ENCODE measurements at places on chromosomes 16 and 17. TPM values are rescaled to one million over a fixed set of nuclear protein-coding genes. Genes with fewer than 3 reads are reported as not detected.

GRCh38 chr16:55056585-55057401 lies 126.1 kb downstream of the IRX5 start:
- DNase-seq, result no peak

GRCh38 chr16:51166091-51166490 lies 15.0 kb upstream of the SALL1 start:
- no peak for DNase-seq

GRCh38 chr16:75486014-75486675 lies 9.1 kb downstream of the CHST6 start:
- DNase-seq, result no peak

DNA sequence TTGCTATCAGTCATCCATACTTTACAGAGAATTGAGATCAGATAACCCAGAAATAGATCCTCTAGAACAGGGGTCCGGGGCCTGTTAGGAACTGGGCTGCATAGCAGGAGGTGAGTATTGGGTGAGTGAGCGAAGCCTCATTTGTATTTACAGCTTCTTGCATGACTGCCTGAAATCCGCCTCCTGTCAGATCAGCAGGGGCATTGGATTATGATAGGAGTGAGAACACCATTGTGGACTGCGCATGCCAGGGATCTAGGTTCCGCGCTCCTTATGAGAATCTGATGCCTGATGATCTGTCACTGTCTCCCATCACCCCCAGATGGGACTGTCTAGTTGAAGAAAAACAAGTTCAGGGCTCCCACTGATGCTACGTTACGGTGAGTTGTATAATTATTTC lies 13.0 kb upstream of the SCIMP start:
- DNase-seq, result no peak

- peak; percentile 91 for DNase-seq
These were observed 497 bp downstream of the SMIM5 start for GRCh38 chr17:75633486-75634375.

GRCh38 chr16:88920618-88921590 lies 54.4 kb upstream of the PABPN1L start:
- DNase-seq, result peak; percentile 86

DNA sequence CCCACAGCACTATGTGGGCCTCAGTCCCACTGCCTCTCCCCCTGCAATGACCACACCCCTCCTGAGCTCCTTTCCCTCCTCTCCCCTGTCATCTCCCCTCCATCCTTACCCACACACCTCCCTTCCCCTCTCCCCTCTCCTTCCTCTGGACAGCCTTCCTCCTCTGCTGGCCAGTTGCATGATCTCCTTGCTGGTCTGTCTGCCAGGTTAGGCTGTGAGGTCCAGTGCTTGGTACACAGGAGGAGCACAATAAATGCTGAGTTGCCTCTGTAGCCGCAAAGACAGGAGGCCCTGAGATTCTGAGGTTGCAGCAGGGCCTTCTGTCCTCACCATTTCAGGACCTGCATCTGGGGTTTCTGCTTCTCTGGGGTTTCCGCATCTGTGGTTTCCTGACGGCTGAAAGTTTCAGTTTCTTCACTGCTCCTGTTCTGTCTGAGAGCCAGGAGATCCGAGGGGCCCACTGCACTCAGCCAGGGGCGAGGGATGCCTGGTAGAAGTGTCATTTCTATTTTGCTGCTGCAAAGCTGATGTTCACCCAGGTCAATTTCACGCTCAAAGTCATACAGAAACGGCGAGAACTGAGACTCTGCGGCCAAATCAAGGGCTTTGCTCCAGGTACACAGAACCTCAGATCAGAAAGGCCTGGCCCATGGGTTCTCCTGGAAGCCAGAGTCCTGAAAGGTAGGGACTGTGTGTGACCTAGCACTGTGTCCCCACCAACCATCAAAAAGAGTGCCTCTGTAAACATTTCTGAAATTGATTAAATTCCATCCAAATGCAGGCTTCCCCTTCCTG lies 4.6 kb upstream of the SLC12A3 start:
- no peak for DNase-seq

DNA sequence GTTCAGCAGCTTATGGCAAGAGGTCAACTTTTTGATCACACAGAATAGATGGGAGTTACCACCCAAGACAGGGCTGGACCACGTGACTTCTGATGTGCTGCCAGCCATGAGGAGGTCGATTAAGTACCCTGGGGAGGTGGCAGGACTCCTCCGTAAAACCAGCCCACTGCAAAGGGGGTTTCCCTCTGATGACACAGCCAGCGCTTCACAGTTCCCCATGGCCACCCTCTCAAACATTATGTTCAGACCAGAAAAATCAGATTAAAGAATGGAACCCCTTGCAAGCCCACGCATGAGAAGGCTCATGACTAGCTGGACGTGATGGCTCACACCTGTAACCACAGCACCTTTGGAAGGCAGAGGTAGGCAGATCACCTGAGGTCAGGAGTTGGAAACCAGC lies 222.9 kb downstream of the CPPED1 start:
- no peak for DNase-seq

- no peak for DNase-seq
These were observed 29.4 kb upstream of the MLKL start for GRCh38 chr16:74729783-74730683.

DNA sequence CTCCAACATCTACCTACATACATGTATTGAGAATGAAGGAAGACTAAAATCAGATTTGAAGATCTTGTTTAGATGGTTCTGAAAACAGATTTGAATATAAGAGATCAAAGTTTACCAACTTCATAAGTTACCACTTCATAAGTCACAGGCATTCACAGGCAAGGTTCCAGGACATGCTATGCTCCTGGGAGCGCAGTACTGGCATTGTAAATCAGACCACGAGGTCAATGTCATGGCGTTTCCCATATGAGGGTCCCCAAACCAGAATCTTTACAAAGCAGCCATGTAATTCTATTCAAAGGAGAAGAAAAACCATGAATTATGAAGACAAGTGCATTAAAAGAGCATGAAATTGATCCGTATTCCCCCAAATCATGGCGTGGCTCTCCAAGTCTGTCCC lies 3.0 kb downstream of the CDH11 start:
- no peak for DNase-seq

DNA sequence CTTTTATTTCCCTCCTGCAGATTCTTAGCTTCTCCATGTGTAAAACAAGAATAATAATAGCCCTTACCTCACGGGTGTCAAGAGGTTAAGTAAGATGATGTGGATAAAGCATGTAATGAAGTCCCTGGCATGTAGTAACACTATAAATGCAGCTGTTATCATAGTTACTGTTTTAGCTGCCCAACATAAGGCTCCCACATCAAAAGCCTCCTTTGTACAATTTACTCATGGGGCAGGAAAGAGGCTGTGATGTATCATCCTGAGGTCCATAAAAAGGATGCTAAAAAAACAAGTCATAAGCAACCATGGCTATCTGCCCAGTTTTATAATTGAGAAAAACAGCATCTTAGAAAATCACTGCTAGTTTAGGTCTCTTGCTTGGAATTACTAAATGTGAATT lies 339.7 kb downstream of the CA10 start:
- no peak for DNase-seq

GRCh38 chr16:68800257-68800875 lies 43.0 kb upstream of the TANGO6 start:
- peak; percentile 31 for DNase-seq

DNA sequence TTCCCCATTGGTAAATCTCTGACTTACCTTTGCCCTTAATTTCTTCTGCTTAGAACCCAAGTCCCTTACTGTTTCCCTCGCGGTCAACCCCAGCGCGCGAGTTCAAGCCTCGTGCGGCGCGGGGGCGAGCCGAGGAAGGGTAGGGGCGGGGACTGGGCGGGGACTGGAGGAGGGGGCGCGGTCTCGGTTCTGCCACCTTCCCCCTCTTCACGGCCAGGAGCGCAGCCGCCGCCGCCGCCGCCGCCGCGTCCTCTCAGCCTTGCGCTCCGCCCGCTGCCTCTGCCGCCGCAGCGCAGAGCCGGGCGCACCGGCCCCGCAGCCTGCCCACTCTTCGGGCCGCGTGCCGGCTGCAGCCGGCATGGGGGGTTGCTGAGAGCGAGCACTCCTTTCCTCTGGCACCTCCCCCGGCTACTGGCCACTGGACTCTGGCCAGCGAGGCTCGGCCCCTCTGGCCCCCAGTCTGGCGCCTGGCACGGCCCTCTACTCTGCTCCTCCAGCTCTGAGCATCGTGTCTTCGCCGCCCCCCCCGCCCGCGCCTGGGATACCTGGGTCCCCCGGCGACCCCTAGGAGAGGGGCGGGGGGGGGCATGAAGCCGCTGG lies at the start of gene RAPGEFL1:
Gene RAPGEFL1, plus strand, starts transcription at position 196 of the 600 bp plus-strand sequence. Its CDS starts 392 bp downstream, at position 588.
- peak; percentile 82 for DNase-seq

GRCh38 chr17:61427567-61427966 lies 24.7 kb upstream of the TBX4 start:
- DNase-seq, result no peak

The ABCA8 gene
- 72.2 TPM for total RNA-seq

The RRAD gene
- total RNA-seq, result 325 TPM

The NMT1 gene
- total RNA-seq, result 66.6 TPM
